Fibroblast of skin of right quadriceps (primary cell): ENCODE measurements at places on chromosomes 2 and 18.

GRCh38 chr18:57869221-57869620, 66.1 kb upstream of the ATP8B1 start:
- peak; percentile 7 for DNase-seq

- no peak for DNase-seq
These were observed 3.5 kb downstream of the EHD3 start for GRCh38 chr2:31237348-31238017.

GRCh38 chr2:9819551-9819950, 23.7 kb upstream of the TAF1B start:
- DNase-seq: no peak

DNA sequence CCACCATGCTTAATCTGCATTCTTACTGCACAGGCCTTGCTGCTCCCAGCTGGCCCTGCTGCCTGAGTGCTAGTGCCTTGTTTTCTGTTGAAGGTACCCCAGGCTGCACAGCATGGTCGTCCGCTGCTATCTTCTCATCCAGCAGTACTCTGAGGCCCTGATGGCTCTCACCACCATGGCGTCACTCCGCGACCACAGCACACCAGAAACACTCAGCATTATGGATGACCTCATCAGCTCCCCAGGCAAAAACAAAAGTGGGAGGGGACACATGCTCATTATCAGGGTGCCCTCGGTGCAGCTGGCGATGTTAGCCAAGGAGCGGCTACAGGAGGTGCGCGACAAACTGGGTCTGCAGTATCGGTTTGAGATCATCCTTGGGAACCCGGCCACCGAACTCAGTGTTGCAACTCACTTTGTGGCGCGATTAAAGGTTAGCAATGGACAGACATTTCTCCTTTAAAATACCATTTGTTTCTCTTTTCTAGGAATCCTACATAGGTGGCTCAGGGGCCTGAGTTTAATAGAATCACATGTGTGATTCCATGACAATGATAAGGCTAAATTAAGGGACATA, 110.5 kb downstream of the ESCO1 start:
- no peak for DNase-seq

- no peak for DNase-seq
These were observed 1.1 kb upstream of the TAF4B start for GRCh38 chr18:26225022-26225693.

DNA sequence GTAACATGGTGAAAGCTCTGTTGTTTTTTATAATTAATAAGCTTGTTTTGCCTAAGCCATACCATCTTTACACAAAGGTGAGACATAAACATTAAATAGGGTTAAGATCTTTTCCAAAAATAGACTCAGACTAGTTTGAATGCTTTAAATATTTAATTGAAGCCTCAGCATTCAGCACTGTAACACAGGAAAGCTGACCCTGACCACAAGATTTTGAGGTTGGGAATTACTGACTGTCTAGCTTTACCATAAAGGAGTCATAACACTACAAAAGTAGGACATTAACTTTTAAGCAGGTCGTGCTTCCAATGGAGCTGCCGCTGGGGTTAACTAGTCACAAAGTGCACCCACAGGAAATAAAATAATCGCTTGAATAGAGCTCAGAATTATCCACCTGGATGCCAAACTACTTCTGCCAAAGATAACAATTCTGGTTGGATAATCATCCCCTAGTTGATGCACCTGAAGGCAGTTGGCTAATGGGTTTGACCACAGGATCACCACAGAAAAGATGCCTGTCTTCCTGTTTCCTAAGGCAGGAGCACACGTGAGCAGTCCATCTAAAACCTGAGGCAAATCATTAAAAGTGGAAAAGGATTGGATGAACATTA, 106.2 kb downstream of the COBLL1 start:
- peak; percentile 32 for DNase-seq

DNA sequence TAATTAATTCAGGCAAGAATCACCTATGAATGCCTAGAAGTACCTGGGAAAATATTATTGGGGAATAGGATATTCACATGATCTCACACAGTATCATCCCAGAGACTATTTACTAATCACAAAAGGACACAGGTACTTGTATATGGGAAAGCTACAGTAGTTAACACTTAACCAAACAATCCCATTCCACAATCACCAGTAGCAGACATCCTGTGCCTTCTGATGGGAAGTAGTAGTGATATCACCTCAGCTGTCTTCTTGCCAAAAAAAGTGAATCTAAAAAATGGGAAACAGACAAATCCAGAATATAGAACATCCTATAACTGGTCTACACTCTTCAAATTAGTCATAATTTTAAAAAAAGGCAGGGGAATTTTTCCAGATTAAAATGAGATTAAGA, 75.6 kb upstream of the CCDC150 start:
- no peak for DNase-seq

DNA sequence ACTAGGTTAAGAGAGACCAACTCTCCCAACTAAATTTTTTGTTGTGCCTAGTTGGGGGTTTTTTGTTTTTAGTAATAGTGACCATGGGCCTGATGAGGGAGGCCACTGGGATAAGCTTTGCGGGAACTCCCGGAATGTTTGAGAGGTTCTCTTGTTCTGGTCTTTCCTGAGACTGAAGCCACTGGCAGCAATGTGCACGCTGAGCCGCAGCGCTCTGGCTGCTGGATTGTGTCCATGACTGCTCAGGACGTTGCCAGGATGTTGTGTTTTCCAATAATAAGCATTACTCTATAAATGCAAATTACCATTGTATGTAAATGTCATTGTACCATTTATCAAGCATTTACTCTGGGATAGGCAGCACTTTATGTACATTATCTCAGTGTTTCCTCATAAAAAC, 126.1 kb downstream of the GALNT1 start:
- DNase-seq: no peak

GRCh38 chr2:45494275-45494977, 116.6 kb downstream of the SRBD1 start:
- DNase-seq: peak; percentile 59

GRCh38 chr2:177245010-177245422, 19.5 kb downstream of the NFE2L2 start:
- DNase-seq: peak; percentile 86

- DNase-seq: no peak
These were observed 8.4 kb downstream of the MYOM1 start for GRCh38 chr18:3211236-3211992.

DNA sequence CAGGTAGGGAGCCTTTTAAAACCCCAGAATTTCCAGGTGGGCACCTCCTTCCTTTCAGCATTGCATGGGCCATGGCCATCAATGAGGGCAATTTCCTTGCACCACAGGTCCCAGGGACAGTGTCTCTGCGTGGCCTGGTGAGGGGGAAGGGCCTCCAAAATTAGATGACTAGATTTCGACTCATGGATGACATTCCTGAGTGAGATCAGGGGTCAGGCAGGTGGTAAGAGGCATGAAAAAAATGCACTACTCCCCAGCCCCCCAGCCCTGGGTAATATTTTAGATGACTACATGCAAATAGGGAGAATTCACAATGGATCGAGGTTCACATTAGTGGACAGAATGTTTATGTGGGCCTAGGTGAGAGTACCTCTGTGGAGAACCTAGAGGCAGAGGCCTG, 19.0 kb upstream of the IGFBP5 start:
- DNase-seq: peak; percentile 80

- DNase-seq: no peak
These were observed 414.2 kb upstream of the MMADHC start for GRCh38 chr2:150001788-150002187.

DNA sequence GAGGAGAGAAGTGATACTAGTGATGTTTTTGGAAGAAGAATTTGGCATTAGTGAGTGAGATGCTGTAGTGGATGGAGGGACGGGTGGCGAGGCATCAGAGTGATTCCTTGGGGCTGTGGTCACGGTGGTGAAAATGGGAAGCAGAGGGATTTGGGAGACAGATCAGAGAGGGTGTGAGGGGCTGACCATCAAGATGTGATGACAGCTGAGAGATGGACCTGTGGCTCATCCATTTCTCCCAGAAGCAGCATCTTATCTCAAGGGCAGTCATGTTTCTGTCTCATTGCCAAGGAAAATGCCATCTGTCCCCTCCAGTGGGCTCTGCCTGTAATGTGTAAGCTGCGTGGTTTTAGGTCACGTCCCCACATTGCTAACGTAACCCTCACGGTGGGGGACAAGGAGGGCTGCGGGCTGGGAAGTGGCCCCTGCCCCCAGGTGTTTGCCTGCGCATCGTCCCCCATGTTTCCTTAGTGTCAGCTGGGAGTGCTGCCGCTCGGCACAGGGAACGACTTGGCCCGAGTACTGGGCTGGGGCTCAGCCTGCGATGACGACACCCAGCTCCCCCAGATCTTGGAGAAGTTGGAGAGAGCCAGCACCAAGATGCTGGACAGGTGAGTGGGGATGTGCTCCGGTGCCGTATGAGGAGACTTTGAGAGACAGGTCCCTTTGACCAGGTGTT, 91.0 kb downstream of the DGKD start:
- DNase-seq: no peak

- no peak for DNase-seq
These were observed 40.7 kb downstream of the RALB start for GRCh38 chr2:120293096-120294007.

- DNase-seq: no peak
These were observed 11.1 kb upstream of the SATB2 start for GRCh38 chr2:199468561-199469513.

DNA sequence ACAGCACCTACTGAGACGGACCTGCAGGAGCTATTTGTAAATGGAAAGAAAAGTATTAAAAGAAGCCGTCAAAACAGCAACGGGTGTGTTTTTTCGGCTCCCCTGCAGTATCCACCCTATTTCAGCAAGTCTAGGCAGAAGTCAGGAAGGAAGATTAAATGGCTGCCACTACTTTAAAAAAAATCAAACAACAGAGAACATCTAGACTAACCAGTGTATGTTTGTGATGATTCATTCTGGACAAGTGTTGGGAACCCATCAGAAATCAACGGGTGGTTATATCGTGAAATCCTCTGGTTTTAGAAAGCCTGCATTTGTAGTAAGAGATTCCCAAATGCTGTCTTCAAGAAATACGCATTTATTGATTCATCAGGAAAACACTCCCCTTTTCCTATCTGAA, 9.0 kb downstream of the PMAIP1 start:
- DNase-seq: no peak

GRCh38 chr2:99636144-99637034, 146.6 kb upstream of the REV1 start:
- no peak for DNase-seq

- DNase-seq: peak; percentile 9
These were observed 71.1 kb upstream of the MAPRE2 start for GRCh38 chr18:34970106-34970505.
